Transverse colon (tissue), 4 donors: ENCODE measurements at places on chromosomes 5 and 9.

DNA sequence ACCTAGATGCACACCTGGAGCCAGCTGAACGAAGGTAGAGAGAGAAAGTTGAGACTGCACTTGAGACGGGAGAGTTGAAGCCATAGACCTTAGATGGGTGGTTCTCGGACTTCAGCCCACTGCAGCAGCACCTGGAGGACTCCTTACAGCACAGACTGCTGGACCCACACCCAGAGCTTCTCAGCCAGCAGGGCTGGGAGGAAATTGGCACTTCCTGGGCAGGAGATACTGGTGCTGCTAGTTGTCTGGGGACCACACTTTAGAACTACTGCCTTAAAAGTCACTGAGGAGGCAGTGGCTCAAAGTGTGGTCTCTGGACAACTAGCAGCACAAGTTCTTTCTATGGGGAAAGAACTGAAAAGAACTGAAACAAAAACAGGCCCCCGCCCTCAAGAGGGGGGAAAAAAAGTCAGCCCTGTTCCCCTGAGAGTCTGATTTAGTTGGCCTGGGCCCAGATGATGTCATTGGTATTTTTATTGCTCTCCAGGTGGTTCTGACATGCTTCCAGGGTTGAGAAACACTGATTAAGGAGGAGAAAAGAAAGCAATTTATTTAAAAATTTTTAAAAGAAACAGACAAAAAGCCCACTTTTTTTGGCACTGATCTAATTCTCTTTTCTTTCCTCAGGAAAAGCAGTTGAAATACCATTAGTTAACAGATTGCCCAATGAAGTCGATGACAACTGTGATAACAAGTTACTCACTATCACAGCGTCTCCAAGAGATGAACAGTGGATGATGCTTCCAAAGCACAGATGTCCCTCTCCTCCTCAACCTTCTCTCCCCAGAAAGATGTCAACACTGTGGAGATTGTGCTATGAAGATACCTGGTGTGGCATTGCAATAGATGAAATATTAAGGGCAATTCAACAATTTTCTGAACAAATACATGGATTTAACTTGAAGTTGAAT is 73.6 kb upstream of the ADAMTS16 start:
- DNase-seq, result no peak

GRCh38 chr5:95460665-95461064 is 69.5 kb downstream of the FAM81B start:
- no peak for DNase-seq

DNA sequence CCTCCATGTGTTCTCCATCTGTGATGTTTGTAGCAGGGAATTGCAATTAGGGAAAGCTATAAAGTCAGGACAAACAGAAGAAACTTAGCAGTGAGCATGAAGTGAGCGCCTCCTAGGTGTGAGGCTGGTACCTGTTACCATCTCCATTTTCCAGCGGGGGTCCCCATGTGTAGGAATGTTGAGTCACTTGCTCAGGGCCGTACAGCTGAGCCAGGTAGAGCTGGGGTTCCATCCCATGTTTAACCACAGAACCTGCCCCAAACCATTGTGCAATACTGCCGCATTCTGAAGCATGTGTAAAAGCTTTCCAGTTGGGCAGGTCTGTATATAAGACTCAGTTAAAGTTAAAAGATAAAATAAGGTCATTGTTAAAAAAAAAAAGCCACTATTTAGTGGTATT is 62.7 kb downstream of the NDFIP1 start:
- no peak for DNase-seq

DNA sequence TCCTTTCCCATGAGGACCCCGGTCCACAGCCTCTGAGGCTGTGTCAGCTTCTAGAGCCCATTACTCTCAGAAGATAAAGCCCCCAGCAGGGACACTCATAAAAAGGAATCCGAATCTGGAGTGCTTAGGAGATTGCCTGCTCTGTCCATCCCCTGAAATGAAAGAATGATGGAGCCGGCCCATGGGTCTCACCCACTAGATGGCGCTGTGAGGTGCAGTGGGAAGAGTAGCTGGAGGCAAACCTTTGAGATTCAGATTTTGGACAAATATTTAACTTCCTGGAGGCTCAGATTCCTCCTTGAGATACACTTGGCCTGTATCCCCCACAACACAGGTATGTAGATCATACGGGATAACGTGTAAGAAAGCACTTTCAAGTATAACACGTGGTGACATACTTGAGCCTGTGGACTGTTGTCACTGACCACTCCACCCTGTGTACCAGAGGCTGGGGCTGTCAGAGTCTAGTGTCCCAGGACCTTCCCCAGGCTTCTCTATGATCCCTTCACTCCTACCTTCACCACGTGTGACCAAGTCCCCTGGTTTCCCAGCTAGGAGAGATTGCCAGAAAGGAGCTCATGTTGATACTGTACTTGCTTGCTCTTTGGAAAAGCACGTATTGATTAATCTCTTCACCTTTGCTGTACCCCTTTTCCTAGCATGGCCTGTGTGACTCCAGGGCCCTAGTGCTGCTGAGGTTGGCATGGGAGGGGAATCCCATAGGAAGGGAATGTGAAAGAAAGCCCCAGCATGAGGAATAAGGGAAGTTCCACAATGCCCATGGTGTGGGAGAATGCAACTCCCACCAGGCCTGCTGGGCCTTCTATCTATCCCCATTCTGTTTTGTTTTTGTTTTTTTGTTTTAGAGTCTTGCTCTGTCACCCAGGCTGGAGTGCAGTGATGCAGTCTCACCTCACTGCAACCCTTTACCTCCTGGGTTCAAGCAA is 32.1 kb downstream of the TRMO start:
- peak; percentile 37 for DNase-seq

- DNase-seq, result no peak
Measured at GRCh38 chr9:109193974-109194556, 27.0 kb upstream of the FRRS1L start.

GRCh38 chr9:114643001-114643400 is 14.6 kb downstream of the TEX53 start:
- DNase-seq, result no peak

- DNase-seq, result no peak
Measured at GRCh38 chr9:18692268-18692667, 218.3 kb downstream of the ADAMTSL1 start.

DNA sequence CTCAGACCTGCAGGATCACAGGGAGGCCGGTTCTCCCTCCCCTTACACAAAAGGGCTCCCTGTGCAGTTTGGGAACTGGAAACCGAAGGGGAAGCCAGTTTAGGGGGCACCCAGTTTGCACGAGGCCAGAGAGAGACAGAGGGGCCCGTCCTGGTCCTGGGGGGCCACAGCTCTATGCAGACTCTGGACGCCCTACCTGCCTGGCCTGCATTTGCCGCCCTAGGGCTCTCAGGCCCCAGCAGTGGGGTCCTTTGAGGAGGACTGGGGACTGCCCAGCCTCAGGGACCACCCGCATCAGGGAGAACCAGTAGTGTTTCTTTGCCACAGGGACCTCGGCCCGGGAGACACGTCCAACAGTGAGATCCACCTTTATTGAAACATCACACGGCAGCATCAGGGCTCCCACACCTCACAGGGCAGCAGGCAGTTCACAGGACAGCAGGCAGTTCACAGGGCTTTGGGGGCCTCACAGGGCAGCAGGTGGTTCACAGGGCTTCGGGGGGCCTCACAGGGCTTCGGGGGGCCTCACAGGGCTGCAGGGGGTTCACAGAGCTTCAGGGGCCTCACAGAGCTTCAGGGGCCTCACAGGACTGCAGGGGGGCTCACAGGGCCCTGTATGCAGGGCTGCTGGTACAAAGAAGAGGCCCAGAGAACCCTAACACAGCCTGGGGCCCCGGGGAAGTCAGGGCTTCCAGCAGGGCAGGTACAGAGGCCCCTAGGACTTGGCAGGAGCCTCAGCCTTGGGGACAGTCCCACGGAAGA is 648 bp upstream of the NSMF start:
- no peak for DNase-seq

GRCh38 chr5:36877667-36878391 is 1.3 kb downstream of the NIPBL start:
- DNase-seq, result no peak

DNA sequence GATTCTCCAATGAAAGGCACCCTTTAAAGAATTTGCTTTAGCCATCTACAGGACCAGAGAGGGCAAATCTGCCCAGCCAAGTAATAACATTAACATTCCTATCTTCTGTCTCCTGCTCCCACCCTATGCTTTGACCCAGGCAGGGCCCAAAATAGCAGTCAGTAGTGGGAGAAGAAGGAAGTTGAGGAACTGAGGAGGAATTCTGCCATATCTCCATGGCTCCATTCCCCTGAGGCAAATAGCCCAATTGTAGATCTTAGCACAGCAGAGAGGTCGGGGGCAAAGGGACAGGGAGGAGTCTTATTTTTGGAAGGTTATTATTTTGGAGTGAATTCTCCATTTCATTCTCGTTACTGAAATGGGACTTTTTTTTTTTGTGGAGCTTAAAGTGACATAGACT is 111.1 kb upstream of the IFNK start:
- DNase-seq, result no peak

DNA sequence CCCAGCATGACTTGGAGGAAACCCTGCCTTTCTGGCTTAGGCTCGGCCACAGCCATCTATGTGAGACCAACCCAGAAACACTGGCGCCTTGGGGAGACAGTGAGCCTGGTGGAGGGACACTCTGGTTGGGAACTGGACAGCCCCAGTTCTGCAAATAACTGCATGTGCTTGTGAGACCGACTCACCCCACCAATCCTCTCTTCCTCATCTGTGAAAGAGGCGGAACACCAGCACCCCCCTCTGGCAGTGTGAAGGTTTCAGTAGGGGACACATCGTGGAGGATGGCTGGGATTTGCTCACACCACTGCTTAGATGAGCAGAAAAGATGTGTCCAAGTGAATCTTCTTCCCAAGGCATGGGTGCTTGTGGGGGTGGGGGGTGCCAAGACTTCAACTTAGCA is 43.4 kb upstream of the N4BP3 start:
- DNase-seq, result peak; percentile 13

GRCh38 chr9:4603830-4604229 is 58.3 kb upstream of the PLPP6 start:
- DNase-seq, result no peak

GRCh38 chr5:142811866-142812557 is 41.8 kb downstream of the ARHGAP26 start:
- DNase-seq, result no peak

DNA sequence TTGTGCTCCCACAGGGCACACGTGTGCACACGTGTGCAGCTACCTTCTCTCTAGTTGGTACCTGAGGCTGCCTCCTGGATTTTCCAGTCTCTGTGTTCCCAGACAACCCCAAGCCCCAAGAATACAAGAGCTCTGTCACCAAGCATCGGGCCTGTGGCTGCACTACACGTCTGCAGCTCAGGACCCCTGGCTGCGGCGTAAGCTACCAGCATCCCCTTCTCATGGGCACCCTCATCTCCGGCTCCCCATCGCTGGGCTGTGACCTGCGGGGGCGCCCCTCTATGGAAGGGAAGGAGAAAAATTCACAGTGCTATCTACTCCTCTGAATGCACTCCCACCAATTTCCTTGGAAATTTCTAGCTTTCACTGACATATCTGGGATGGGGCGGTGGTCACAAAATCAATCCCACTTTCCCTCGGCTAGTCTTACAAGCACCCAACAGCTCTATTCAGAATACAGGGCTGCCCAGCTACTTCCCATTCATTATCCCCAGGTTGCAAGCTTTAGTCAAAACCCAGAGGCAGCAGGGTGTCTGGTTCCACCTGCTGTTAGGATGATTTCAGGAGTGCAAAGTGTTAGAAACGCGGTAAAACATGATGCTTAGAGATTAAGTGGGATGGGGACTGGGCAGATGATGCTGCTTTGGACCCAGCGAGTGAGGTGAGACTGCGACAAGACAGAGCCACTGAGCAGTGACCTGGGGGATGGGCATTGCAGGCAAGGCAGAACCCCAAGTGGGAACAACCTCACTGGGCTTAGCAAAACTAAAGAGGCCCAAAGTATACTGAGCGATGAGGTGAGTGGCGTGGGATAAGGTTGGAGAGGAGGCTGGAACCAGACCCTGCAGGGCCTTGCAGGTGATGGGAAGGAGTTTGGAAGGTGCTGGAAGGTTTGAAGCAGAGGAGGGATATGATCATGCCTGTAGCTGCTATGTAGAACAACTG is 121.7 kb downstream of the KCNIP1 start:
- no peak for DNase-seq

- DNase-seq, result peak; percentile 61
Measured at GRCh38 chr9:35746583-35746982, 2.4 kb downstream of the GBA2 start.

GRCh38 chr5:12016159-12016746 is 112.0 kb upstream of the CTNND2 start:
- no peak for DNase-seq

- no peak for DNase-seq
Measured at GRCh38 chr5:36948650-36949049, 72.1 kb downstream of the NIPBL start.

GRCh38 chr9:36141288-36141687 is 4.8 kb downstream of the GLIPR2 start:
- DNase-seq, result no peak

- DNase-seq, result no peak
Measured at GRCh38 chr5:101306391-101307137, 403.5 kb upstream of the ST8SIA4 start.

DNA sequence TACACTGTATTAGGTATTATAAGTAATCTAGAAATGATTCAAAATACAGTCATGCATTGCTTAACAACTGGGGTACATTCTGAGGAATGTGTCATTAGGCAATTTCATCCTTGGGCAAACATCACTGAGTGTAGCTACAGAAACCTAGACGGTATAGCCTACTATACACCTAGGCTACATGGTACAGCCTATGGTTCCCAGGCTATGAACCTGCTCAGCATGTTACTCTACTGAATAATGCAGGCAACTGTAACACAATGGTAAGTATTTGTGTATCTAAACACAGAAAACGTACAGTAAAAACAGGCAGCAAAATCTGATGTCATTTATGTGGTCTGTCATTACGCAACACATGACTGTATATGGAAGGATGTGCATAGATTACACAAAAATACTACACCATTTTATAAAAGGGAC is 96.8 kb downstream of the RAPGEF6 start:
- DNase-seq, result no peak

DNA sequence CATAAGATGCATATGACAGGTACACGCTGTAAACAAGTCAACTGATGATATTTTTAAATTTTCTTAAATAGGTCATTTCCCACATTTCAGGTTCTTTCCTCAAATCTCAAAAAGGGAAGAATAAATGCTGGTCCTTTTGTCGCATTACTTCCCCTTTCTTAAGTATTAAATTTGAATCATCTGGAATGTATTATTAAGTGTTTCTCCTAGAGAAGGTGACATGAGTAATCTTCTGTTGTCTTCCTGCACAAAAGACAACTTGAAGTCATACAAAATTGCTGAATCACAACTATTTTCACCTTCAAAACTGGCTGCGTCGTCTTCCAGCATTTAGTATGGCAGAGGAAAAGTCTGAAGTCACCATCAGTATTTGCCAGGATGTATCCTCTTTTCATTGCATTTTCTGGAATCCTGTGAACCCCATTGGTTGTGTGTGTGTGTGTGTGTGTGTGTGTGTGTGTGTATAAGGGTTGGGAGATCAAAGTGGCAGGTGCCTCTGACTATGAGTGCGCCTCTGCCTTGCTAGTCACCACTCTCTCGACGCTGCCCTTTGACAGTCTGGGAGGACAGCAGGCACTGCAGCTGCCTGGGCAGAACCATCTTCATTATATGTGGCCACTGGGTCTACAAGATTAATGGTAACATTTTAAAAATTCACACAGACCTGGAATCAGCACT is 86.9 kb downstream of the MVB12B start:
- no peak for DNase-seq
